ENCODE measurements at places on chromosomes 12 and 14. TPM values are rescaled to one million over a fixed set of nuclear protein-coding genes. Genes with fewer than 3 reads are reported as not detected.

The DAO gene
- not detected for total RNA-seq

The LHX5 gene
- not detected for total RNA-seq

The TAC3 gene
- total RNA-seq: 0.57 TPM

The TAS2R30 gene
- total RNA-seq: 4.4 TPM

The MYL2 gene
- not detected for total RNA-seq

The ERP27 gene
- 1.5 TPM for total RNA-seq

The SCNN1A gene
- total RNA-seq: not detected

The CIDEB gene
- total RNA-seq: 21.8 TPM

The TMPRSS12 gene
- total RNA-seq: not detected

The TMBIM4 gene
- total RNA-seq: 60.9 TPM

The TMEM260 gene
- 12.0 TPM for total RNA-seq

The FAM177A1 gene
- total RNA-seq: 37.9 TPM

The MSI1 gene
- total RNA-seq: 0.79 TPM

The GDF3 gene
- not detected for total RNA-seq

The TNFRSF1A gene
- 52.7 TPM for total RNA-seq

The PMCH gene
- 8.4 TPM for total RNA-seq

The SLCO1B1 gene
- total RNA-seq: not detected

The SLC6A15 gene
- total RNA-seq: not detected
